ENCODE measurements at places on chromosomes 5 and 9.

DNA sequence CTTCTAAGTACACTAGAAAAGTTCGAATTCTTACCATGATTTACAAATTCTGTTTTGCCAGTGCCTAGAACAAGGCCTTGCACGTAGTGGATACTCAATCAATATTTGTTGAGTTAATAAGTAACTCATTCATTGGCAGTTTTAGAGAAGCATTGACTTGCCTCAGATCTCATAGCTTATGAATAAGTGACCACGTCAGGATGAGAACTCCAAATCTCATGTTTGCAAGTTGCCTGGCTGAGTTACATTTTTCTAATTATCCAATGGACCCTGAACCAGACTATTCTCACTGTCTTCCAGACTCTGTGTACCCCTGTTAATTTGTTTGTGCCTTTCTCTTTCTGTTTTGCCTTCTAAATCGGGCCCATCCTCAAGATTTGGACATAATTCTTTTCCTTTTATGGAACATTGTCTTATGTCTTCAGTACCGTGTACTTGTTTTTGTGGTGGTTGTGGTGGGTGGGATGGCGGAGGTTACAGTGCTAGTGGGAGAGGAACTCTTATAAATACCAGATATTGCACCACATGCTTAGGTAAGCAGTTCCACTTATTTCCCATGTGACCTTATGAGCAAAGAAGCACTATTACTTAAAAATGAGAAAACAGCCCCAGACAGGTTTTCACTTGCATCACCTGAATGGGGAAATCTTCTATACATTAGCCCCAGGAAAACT is 96.3 kb downstream of the UNC13B start:
- DNase-seq, result no peak

- no peak for DNase-seq
Measured at GRCh38 chr9:70488098-70488792, 73.8 kb upstream of the KLF9 start.

DNA sequence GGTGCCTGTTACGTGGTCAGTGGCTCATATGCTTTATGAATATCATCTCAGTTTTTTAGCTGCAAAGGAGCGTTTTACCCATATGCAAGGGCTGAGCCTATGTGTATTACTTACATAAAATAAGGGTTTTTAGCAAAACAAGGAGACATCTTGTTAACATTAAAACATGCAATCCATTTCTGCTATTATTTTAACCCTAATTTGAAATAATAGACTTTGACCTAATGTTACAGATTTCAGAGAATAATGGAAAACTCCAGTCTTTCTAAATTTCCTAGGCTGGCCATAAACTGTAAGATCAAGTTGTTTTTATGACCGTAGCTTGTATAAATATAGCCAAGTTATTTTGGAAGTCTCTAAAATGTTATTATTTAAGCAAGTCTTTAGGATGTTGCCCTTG is 121.1 kb upstream of the SEMA6A start:
- no peak for DNase-seq

- no peak for DNase-seq
Measured at GRCh38 chr5:147860641-147861025, 17.9 kb upstream of the SCGB3A2 start.

DNA sequence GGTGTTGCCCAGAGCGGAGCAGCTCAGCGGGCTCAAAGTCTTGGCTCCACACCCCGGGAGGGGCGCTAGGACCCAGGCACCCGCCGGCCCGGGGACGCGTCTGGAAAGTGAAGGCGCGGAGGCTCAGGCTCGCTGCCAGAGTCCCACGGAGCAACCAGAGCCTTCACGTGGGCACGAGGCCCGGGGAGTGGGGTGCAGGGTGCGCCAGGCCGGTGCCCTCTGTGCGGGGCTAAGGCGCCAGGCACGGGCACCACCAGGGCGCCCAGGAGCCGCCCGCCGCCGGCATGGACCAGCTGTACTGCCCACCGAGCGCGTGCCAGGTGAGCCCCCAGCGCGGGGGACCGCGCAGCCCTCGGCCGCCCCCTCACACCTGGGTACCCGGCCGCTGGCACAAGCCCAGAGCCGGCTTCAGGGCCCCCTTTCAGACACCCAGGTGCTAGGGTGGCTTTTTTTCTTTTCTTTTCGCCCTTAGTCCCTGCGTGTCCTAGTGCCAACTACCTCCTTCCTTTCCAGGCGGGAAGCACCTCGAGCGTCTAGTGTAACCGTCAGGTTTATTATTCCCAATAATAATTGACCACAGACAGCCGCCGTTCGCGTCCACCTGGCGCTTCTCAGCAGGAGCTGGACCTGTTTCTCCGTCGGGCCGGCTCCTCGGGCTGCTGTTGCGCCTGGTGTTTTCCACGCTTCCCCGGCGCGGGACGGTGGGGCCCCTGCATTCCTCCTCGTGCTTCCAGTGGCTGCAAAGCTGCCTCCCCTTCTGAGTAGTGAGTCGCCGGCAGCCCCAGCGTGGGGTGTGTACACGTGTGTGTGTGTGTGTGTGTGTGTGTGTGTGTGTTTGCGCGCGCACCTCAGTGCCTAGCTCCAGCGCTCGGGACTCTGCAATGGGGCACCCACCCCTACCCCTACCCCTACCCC is 30.1 kb upstream of the PDE8B start:
- DNase-seq, result no peak

DNA sequence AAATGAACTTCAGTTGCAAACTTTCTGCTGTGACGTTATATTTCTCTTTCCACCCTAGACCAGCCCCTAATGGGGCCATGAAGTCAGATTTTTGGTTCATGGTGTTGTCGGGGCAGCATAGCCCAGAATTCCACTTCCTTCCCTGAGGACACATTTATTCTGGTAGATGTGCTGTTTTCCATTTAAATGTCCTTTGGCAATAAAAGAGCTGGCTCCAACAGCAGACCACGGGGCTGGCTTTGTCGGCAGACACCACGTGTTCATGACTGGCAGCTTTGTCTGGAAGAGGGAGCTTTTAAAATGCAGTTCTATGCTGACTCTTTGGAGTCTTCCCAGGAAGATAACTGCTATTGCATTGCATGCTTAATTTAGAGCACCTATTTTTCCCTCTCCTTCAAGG is 17.6 kb upstream of the LCP2 start:
- no peak for DNase-seq

- peak; percentile 84 for DNase-seq
Measured at GRCh38 chr5:154487541-154487940, 9.5 kb upstream of the HAND1 start.

GRCh38 chr9:124776954-124777648 is at the start of gene OLFML2A:
Gene OLFML2A (plus strand): TSS chr9:124777133. CDS start chr9:124777271, 138 bp downstream.
- peak; percentile 61 for DNase-seq

DNA sequence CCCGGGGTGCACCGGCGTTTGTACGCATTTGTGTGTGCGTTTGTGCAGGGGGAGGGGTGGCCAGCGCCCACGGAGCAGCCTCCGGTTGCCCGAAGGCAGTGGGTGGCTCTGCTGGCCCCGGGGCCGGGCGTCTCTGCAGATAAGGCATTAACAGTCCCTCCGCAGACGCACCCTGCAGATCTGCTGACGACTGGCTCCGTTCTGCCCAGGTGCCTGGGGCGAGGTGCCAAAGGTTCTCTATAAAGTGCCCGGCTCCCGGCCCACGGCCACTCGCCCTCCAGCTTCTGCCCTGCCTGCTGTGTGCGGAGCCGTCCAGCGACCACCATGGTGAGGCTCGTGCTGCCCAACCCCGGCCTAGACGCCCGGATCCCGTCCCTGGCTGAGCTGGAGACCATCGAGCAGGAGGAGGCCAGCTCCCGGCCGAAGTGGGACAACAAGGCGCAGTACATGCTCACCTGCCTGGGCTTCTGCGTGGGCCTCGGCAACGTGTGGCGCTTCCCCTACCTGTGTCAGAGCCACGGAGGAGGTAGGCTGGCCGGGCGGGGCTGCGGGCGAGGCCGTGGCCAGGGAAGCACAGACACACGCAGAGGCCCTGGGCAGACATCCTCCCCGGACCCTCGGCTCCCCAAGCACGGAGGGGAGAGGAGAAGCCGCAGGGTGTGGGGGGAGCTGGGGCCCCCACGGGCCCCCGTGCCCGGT is at the start of gene SLC6A19:
Gene SLC6A19 (plus strand): TSS at position 269 of the 699 bp plus-strand sequence. CDS start 56 bp downstream, at position 325.
- DNase-seq, result no peak

DNA sequence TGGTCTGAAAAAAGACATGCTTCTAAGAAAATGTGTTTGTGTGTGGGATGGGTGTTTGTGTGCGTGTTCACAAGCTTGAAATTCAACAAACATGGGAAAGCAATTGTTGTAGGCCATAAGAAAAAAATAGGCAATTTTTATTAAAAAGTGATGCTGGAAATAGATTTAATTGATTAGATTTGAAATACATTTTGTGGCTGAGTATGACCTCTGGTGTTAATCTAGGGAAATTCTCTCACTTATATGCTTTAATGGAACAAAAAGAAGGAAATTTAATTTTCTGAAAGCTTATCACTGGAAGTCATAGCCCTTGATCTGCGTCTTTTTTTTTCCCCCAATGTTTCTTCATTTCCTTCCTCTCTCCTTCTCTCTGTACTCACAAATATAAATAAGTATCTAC is 3.5 kb upstream of the KCNN2 start:
- DNase-seq, result no peak

DNA sequence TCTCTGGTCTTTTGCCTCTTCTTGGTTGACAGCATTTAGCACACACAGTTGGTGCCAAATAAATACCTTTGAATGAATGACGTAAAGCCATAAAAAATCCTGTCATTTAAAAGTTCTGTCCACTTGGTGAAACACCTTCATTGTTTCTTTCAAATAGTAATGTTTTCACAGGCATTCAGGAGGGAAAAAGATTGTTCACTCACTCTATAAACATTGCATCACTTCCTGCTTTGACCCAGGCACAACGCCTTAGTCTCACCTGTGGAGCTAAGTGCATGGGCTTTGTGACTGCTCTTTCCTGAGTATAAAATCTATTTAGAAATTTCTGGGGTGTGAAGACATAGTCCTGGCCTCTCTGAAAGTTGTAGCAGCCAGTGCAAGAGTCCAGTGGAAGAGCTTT is 88.9 kb upstream of the CXCL14 start:
- no peak for DNase-seq

- DNase-seq, result no peak
Measured at GRCh38 chr9:34456746-34457145, 1.6 kb downstream of the FAM219A start.

GRCh38 chr5:14551211-14551610 is 30.4 kb upstream of the OTULINL start:
- DNase-seq, result no peak

DNA sequence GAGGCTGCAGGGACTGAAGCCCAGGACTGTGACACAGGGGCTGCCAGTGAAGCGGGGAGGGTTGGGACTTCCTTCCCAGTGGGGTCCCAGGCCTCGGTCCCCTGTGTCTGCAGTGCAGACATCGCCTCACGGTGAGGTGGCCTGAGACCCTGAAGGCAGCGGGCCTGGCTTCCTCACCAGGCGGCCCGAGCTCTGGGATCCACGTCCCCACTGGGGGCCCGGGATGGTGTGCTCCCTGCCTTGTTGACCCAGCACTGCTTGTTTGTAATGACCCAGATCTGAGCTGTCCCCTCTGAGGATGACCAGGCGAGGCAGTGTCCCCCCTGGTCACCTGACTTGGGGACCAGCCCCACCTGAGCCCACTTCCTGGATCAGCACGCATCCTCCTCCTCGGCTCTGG is 53.1 kb downstream of the COL5A1 start:
- no peak for DNase-seq

DNA sequence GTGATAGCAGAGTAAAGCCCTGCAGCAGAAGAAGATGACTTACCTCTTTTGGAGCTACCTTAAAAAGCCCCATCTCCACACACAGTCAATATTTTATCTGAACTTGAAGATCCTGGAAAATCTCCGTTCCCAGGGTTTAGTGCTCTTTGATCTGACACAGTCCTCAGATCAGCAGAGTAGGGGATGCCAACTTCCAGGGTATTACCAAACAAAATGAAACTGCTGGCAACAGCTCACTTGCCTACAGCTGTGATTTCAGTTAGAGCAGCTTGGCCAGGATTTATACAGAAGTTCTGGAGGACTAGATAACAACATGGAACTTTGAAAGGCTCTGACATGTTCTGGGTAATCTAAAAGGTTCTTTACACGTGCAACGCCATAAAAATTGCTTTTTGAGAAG is 1537.8 kb upstream of the ACO1 start:
- no peak for DNase-seq

Measured in GM10248 (cell line).